ENCODE measurements at places on chromosomes 13 and 19. TPM values are rescaled to one million over a fixed set of nuclear protein-coding genes. Genes with fewer than 3 reads are reported as not detected.

The GFY gene
- not detected for total RNA-seq

The ZNF610 gene
- total RNA-seq = 5.4 TPM

DNA sequence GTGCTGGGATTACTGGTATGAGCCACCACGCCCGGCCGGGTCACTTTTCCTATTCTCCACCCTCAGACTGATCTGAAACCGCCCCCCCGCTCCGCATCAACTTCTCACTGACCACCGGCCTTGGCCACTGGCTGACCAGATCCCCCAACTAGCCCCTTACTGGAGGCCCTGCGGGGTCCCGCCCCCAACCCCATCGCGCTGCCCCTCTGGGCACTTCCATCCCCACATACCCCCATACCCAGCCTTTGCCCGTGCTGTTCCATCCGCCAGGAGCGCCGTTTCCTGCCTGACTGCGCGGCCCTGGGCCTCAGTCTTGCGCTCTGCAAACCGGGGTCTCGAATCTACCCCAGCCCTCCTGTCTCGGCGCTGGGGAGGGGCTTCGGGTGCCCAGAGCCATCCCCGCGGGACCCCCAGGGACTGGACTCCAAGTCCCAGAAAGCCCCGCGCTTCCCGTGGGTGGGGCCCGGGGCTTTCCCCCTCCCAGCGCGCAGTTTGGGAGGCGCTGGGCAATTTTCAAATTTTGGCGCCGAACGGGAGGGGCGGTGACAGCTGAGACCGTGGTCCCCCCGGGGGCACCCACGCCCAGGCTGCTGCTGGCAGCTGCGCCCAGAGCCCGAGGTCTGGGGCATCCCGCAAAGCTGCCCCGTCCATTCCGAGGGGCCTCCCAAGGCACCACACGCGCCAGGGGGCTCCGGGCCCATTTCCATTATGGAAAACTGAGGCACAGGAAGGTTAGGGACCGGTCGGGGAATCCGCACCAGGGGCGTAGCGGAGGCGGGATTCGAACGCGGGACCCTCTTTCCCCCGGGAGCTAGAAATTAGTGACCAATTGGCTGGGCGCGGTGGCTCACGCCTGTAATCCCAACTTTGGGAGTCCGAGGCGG is 5.2 kb upstream of the LMNB2 start:
- H3K27me3 ChIP-seq = no peaks in the 10 kb centered on the region
- DNase-seq = peak; percentile 63
- no peak overlapping the region for H3K27ac ChIP-seq
- H3K36me3 ChIP-seq = no peaks in the 10 kb centered on the region

GRCh38 chr13:113771709-113772331 is 12.8 kb downstream of the TMEM255B start:
- no peak overlapping the region for H3K27ac ChIP-seq
- H3K27me3 ChIP-seq = no peaks in the 10 kb centered on the region
- H3K36me3 ChIP-seq = no peaks in the 10 kb centered on the region
- no peak overlapping the region for H3K4me3 ChIP-seq

GRCh38 chr13:67791047-67791446 is 560.9 kb upstream of the PCDH9 start:
- H3K36me3 ChIP-seq = no peaks in the 10 kb centered on the region
- no peaks in the 10 kb centered on the region for H3K4me1 ChIP-seq
- no peak for DNase-seq
- H3K4me3 ChIP-seq = no peak overlapping the region
- H3K27ac ChIP-seq = no peak overlapping the region
- H3K27me3 ChIP-seq = no peaks in the 10 kb centered on the region

DNA sequence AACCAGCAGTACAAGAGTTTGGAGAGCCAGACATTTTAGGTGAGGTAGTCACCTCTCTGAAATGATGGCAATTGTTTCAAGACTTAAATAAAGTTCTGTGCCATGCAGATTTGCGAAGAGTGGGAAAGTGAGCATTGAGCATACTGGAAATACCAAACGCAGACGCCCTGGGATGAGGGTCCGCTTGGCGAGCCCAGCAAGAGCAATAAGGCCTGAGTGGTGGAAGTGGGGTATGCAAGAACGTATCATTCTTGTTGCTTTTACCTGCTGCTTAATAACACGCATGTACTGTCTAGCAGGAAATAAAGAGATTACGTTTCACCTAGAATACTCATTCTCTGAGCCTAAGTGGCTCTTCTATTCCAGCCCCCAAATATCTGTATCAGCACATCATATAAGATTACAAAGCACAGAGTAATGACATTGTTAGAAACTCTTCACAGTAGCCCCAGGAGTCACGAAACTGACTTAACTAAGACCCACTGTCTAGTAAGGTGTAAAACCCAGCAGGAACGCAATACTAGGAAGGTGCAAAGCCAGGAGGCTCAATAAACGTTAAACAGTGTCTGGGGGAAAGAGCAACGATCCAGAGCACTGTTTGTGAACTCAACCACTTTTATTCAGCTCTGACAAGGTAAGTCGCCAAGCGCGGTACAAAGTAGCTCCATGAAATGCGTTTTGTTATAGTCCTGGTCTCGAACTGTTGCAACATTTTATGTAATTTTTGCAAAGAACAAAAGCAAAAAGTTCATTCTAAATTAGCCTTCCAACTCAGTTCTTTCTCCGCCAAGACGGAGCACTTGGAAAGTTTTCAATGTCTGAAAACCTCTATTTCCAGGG is 1.2 kb downstream of the RCBTB2 start:
- peak overlapping the region; percentile 97 for H3K27ac ChIP-seq
- DNase-seq = peak; percentile 26
- H3K4me3 ChIP-seq = peak overlapping the region; percentile 96
- H3K4me1 ChIP-seq = peaks cover 13% of the 10 kb centered on the region

GRCh38 chr19:41957838-41958366 is 1.2 kb downstream of the RABAC1 start:
- no peaks in the 10 kb centered on the region for H3K27me3 ChIP-seq
- H3K36me3 ChIP-seq = peaks cover 14% of the 10 kb centered on the region
- H3K4me1 ChIP-seq = peaks cover 22% of the 10 kb centered on the region
- no peak overlapping the region for H3K4me3 ChIP-seq
- peak overlapping the region; percentile 69 for H3K27ac ChIP-seq

All from T-cell (primary cell).